ENCODE measurements at places on chromosomes 12 and 14.
A peak's percentile ranks its signal among the peaks of the same experiment; 100 is the strongest.

DNA sequence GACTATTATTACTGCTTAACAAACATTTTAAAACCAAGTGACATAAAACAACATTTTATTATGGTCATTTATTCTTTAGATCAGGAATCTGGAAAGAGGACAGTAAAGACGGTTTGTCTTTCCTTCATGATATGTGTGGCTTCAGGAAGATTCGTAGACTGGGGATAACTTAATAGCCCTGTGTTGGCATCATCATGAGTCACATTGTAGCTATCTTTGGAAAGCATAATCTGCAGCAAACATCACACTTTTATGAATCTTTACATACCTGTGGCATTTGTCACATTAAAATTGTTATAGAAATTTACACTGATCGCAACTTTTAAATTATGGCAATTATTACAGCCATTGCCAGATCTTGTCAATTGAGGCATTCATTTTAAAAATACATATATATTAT, 397.1 kb downstream of the NOVA1 start:
- no peak for DNase-seq

DNA sequence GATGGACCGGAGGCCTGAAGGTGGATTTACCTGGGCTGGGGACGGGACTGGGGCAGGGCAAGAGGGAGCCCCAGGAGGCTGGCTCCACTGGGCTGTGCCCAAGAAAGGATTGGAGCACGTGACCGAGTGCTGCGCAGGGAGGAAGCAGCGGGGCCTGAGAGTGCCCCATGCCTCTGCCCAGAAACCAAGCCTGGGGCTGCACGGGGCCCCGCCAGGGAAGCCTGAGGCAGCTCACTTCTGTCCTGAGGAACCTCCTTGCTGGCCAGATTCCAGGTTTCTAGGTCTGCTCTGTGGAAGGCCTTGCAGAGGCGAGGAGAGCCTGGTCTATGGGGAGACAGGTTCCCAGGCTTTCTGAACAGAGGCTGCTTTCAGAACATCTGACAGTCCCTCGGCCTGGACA, 10.4 kb downstream of the NGB start:
- no peak for DNase-seq

- no peak for DNase-seq
Observed at GRCh38 chr12:69583203-69583602, 2.1 kb upstream of the CCT2 start.

DNA sequence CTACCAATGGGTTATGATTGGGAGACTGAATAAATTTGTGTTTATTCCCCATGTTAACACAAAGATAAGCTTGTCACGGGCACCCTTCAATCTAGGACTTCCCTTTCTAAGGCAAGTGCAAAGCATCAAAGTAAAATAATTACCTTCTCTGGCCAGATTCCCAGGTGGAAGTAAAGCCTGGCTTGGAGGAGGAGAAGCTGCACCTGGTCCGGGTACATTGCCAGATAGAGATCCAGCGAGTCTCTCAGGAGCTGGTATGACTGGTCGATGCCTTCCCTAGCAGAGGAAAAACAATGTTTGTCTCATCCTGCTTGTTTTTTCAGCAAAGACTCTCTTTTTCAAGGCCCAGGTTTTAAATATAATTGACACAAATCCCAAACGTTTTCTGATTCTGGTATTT, 24.9 kb downstream of the FBXO21 start:
- DNase-seq: no peak

- no peak for DNase-seq
Observed at GRCh38 chr12:72498354-72498753, 226.2 kb downstream of the TRHDE start.

- no peak for DNase-seq
Observed at GRCh38 chr14:24425704-24426103, 3.8 kb downstream of the CBLN3 start.

GRCh38 chr12:83896416-83896815, 1016.2 kb downstream of the SLC6A15 start:
- no peak for DNase-seq

DNA sequence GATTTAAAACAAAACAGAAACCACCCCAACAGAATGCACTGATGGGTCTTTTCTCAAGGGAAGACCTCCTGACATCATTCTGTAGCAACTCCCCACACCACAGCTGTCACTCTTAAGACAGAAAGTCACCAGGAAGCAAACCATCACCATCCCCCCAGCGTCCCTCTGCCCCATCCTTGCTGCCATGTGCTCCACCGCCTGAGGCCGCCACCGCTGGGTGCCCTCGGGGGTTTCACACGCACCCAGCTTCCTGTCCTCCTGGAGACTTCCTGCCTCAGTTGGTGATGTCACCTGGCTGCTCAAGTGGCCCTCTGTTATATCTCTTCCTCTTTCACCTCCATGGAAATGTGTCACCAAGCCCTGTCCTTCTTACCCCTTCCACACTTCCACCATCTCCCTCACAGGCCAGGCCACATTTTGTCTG, 71.4 kb upstream of the GPR68 start:
- no peak for DNase-seq

- no peak for DNase-seq
Observed at GRCh38 chr14:52348279-52348678, 34.2 kb downstream of the PTGER2 start.

GRCh38 chr12:54592316-54592715, 3.9 kb upstream of the PPP1R1A start:
- no peak for DNase-seq

DNA sequence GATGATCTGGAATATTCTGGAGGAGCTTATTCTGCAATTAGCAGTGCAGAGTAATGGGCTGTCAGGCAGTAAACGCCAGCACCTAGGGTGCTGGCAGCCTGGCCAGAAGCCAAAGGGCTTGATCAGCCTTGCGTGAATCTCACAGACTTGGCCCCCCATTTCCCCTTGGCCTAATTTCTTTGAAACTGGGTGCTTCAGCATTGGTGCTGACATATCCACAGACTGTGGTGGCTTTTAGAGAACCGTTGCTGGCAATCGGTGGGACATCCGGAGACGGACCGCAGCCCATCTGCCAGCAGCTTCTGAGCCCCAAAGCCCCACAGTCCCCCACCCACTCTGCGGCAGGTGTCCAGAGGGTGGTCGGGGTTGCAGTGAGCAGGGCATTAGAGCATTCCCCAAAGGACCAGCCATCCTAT, 157.1 kb downstream of the CALM1 start:
- no peak for DNase-seq

GRCh38 chr14:34957771-34958286, 25.0 kb upstream of the SRP54 start:
- no peak for DNase-seq

- DNase-seq: no peak
Observed at GRCh38 chr12:122886851-122887818, 8.8 kb downstream of the VPS37B start.

GRCh38 chr14:39267608-39268005, 33.9 kb downstream of the MIA2 start:
- DNase-seq: peak; percentile 48

DNA sequence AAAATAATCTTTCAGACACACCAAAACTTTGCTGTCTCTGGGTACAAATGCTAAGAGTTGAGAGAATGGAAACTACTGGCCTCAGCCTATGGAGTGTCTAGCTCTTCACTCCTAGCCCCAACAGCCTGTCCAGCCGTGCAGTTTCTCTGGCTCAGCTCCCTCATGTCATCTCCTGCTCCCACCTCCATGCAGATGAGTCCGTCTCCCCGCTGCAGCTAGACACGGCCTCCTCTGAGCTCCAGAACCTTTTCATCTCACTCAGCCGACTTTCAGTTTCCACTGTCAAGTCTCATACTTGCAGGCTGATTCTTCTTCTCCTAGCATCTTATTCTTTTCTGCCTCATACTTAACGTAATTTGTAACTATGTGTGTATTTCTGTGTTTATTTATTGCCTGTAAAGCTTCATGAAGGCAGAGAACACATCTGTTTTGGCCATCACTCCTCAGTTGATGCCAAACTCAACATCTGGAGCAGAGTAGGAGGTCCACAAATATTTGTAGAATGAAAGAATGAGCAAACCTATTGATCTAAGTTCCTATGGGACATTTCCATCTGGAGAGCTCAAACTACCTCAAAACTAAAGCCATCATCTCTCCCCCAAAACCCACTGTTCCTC, 139.8 kb upstream of the PWP1 start:
- no peak for DNase-seq

- DNase-seq: no peak
Observed at GRCh38 chr14:26741711-26742212, 143.9 kb upstream of the NOVA1 start.

DNA sequence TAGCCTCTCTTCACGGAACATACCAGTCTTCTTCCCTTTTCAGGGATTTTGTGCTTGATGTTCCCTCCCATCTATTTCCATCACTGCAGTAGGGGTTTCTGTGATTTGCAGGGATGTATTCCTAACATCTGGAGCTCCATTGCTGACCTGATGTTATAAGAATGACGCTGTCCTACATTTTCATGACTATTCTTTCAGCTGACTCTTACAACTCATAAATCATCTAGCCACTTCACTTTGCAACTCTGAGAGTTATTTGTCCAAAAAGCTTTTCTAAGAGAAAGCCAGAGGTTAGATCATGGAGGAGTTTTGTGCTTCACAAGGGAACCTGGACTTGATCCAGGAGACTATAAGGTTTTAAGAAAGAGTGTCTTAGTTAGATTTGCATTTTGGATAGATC, 116.6 kb upstream of the FAR2 start:
- no peak for DNase-seq

DNA sequence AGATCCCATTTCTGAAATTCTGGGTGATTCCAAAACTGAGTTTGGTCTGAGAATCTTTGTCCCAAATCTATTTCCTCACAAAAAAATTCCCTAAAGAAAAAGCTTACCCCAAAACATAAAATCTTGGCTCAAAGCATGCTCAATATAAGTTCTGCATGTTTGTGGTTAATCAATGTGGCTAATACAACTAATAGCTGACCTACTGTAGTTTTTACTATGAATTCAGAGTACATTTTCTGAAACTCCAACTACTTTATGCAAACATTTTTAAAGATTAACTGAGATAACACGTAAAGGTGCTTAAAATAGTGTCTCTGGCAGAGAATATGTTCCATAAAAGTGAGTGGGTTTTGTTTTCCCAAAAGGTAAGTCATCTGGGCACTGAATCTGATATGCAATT, 133.1 kb downstream of the MED13L start:
- DNase-seq: no peak

DNA sequence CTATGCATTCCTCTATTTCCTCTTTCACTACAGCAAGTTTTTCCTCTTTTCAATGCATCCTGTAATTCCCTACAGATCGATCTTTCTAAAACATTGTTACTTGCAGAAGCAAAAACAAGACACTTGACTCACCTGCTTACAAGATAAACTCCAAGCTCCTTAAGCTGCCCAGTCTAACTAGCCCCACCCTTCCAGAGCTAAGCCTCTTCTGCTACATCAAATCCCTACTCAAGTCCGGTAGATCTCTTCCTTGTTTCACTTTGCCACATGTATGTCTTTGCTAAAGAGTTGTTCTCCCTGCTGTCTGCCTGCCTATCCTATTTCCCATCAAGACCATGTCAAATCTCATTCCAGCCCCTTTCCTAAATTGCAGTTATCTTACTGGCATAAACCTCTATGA, 724.8 kb downstream of the C12orf50 start:
- DNase-seq: no peak
